LHCN-M2 (cell line): ENCODE measurements at places on chromosomes 3 and 15.

DNA sequence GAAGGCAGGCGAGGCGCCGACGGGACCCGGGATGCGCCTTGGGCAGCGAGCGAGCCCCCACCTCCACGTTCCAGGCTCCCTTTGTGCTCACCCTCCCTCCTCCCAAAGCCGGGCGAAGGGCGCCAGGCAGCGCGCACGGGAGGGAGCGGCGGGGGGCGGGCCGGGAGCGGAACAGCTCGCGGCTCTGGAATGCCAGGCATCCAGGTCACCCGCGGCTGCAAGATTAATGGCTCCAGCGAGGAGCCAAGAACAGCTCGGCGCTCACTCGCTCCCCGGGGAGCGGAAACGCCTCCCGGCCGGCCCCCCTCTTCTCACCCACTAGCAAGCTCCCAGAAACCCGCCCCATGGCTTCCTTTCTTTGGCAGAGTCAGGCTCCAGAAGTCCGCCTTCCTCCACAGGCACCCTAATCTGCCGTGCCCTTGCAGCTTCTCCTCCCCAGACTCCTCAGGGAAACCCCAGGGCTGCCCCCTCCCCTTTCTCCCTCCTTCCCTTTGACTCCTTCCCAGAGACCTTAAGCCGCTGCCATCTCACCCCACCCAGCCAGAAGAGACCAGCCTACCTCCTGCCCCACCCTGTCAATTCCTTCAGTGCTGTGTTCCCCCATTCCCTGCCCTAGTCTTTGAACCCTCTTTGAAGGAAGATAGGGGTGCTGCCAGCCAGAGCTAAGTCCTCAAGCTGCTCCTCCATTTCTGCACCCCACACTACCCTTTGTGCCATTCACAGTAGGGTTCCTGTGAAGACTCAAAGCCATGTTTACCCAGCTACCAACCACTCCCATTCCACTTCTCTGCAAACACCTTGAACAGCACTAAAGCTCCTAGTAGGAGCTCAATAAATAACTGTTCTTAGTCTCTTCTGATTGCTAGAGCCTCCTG is 9.9 kb downstream of the AMOTL2 start:
- peak; percentile 97 for DNase-seq

DNA sequence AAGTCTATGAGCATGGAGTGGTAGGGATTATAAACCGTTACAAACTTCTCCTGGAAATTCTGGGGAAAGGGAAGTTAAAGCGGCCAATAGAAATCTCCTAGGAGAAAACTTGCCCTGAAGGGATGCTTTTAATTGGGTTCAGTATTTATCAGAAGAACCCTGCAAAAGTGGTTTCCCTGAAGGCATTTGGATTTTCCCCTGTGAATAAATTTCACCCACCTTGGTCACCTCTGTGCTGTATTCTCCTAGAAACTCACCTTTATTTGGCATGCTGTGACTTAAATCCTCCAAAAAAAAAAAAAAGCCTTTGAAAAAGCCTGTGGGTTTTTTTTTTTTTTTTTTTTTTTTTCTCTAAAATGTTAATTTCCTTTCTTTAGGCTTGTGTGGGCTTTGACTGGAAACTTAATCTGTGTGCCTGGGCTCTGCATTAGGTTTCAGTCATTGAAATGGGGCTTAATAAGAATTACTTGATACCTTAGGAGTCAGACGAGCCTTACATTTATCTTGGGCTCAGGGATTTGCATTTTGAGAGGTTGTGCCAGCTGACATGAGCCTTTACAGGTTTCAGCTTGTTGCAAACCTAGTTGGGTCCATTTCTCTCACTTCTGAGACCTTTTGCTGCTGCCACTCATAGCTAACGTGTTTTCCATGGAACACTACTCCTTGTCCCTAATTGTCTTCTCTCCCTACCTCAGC is 22.0 kb downstream of the TGFBR2 start:
- DNase-seq: peak; percentile 50

GRCh38 chr15:59991834-59992233 is 12.3 kb upstream of the FOXB1 start:
- no peak for DNase-seq

DNA sequence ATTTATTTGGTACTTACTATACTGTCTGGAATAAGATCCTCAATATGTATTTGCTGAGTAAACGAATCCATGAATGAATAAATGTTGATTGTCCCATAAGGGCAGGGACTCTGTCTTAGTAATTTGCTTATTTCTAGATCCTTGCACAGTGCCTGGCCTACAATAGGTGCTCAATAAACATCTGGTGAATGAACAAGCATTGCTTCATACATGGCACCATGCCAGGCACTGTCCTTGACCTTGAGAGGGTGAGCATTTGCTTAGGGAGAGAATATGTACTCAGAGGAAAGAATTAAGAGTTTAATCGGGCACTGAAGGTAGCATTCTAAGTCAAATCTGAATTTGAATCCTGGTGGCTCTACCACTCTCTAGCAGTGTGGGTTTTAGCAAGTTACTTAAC is 282.1 kb downstream of the THSD4 start:
- DNase-seq: peak; percentile 36

DNA sequence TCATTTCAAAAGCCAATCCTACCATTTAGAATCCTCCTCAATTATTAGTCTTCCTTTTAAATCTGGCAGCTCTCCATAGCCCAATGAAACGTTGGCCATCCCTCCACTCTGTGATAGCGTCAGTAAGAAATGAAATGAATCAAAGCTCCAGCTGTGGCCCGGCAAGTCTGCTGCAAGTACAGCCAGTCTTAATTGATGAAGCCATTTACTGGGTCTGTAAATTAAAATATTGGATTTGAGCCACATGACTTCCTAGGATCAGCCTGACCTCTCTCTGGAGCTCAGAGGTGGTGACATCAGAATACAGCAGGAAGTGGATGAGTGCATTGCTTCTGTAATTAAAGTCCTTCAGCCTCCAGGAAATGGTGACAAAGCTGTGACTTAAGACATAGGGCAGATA is 347.0 kb upstream of the LMCD1 start:
- no peak for DNase-seq

- no peak for DNase-seq
Measured at GRCh38 chr3:44470430-44470829, 7.0 kb downstream of the ZNF445 start.

- no peak for DNase-seq
Measured at GRCh38 chr3:1056744-1057143, 36.1 kb upstream of the CNTN6 start.

GRCh38 chr3:174285242-174285864 is 573.8 kb upstream of the NAALADL2 start:
- no peak for DNase-seq

- peak; percentile 55 for DNase-seq
Measured at GRCh38 chr3:138348754-138349739, 668 bp downstream of the MRAS start.

DNA sequence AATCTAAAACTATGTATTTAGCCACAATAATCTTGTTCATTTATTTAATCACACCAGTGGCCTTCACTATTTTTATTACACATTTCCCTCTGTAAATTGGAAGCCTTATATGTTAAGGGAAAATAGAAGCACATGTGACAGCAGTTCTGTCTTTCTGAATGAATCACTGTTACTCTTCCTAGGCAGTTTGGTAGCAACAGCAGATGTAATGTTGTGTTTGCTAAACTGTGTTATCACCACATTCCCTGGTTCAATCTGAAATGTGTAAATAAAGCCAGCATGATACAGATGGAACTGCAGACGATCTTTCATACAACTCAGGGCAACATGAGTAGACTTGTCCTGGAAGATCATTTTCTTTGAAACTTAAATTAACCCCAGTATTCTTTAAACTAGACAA is 220.1 kb downstream of the MCTP2 start:
- DNase-seq: no peak

DNA sequence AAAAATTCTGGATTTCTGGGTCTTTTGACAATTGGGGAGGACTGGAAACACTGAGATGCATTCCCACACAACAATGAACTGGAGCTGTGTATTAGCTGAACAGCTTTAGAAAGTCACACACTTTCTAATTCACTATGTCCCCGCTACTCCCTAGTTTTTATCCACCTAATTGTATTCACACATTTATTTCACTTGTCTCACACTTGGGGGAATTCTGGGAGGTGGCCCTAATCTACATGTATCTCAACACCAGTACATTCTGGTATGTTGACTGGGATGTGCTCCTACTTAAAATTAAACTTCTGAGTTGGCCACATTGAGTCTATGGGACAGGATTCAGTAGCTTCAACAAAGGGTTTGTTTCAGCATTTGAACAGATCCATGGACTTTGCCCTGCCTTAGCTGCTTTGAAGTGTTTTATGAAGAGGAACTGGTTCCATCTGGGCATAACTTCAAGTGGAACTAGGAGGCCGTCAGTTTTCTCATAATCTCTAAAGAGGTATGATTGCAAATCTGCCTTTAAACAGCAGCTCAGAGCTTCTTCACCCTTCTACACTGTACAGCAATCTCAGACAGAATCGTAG is 106.5 kb upstream of the CMC1 start:
- DNase-seq: no peak

DNA sequence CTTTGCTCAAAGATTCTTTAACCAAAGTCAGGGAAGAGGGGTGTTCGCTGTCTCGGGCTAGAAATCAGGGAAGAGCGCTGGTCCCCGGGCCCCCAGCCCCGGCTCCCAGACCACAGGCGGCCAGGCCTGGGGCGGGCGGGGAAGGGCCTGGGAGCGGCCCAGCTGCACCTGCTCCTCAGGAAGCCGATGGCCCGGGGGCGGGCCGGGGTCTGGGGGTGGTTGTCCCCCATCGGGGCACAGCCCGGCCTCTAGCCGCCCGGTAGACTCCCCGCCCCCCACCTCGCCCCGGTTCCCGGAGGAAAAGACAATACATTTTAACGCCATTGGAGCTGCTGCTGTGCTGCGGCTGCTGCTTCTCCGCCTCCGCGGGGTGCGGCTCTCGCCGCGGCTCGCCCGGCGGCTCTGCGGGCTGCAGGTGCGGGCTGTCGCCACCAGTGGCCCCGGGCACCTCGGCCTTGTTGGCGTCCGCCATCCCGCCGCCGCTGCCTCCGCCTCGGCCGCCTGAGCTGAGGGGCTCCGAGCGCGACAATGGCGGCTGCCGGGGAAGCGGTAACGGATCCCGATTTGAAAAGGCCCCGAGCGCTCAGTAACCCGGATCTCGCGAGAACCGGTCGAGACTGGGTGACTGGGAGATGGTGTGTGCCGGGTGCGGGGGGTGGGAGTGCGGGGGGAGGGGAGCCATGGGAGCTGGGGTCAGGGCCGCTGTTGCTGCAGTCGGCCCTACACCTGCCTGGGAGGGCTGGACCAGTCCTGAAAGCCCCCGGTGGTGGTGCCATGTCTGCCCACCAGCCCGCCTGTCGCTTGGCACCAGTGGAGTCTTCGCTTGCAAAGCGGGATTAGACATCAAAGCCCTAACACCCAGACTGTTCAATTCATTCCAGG is at the start of gene MYEF2:
Gene MYEF2, minus strand, starts transcription at position 530 of the 882 bp plus-strand sequence. Its CDS starts 58 bp downstream, at position 472.
- peak; percentile 61 for DNase-seq

DNA sequence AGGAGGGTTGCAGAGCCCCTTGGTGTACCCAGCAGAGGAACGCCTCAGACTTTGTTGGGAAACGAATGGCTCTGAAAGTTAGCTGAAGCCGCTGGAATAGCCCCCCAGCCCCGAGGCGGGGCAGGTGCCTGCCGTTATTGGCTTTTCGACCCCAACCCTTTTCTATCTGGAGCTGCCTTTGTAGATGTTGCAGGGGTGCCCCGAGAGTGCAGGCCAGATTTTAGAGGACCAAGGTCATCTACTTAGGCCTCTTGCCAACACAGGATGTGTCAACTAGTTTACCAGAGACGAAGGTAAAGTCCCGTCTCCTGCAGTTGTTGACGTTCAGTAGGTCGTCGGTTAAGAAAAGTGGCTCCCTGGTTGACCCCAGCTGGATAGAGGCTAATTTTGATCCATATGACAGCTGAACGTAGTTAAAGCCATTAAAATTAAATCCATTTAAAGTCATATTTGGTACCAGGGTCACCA is 579 bp upstream of the UBE3A start:
- peak; percentile 28 for DNase-seq

GRCh38 chr3:27681249-27681748 is 40.8 kb downstream of the EOMES start:
- DNase-seq: peak; percentile 87

- no peak for DNase-seq
Measured at GRCh38 chr3:36877930-36878685, 66.7 kb downstream of the TRANK1 start.

DNA sequence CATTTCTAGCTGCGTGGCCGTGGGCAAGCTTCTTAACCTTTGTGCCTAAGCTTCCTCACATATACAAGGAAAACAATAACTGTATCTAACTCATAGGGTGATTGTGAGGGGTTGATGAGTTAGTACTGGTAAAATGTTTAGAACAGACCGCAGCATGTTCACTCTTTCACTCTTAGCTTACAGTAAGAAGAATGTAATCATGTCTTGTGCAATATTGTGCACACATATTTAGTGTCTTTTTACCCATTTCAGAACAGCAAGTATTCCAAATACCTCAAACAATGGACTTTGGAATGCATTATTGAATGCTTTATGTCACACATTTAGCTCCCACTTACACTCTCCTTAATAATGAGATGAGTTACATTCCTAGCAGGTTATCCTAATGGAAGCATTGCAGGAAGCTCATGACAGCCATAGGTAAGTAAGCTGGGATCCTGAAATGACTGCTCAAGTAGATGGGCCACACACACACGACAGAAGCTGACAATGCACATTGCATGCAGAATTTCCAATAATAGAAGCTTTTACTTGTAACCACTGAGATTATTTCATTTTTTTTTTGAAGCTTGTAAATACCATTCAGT is 468.9 kb upstream of the WNT5A start:
- DNase-seq: no peak

DNA sequence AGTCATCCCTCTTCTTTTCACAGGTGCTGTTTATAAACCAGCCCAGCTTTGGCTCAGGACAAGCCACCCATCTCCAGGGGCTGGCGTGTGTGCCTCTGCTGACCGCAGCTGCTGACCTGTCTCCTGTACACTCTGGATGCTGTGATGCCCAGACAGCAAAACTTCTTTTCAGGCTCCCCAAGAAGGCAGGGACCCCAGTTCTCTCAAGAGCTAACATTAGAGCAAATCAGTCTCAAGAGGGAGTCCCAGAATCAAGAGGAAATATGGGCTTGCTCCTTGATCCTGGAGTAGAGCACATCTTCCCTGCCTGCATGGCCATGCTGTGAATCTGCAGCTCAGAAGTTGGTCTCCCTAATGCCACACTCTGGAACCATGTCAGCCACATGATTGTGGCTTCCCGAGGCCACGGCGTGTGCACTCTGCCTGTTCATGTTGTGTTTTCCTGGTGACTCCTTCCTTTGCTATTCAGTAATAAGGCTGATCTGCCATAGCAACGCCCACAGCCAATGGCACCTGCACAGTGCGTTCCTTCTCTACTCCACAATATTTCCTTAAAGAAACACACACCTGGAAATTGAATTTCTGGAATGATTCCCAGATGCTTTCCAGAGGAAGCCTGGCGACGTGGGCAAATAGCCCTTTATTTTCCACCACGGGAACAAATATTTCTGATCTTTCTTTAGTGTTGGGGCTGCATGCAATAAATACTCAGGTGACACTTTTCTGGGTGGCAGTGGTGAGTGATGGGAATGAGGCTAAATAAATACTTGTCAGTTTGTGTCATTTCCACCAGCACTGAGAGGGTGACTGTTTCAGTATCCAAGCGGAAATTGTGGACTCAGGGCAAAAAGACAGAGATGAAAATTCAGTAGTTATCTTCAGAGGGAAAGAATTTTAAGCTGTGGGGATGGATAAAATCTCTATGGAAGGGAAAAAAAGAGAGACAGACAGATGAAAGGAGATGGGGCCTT is 21.9 kb upstream of the THSD4 start:
- peak; percentile 76 for DNase-seq
